ENCODE measurements at places on chromosomes 7 and 10.

DNA sequence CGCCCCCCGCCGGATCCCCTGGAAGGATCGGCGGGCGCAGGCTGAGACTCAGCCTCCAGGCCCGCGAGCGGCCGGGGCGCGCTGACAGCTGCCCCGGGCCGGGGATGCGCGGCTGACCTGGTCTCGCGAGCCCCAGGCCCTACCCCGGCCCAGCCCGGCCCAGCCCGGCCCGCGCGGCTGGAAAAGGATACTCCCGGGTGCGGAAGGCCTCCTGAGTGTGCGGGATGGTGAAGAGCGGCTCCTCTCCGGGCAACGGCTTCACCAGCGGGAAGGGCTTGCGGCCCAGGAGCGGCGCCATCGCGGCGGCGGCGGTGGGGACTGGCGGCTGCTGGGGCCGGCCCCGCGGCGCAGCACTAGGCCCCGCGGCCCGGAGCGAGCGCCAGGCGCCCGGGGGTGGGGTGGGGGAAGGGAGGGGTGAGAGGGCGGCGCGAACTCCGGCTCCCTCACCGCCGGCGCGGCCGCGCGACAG is 423 bp downstream of the BAZ1B start:
- DNase-seq, result peak; percentile 5

- DNase-seq, result no peak
Measured at GRCh38 chr7:77982926-77983550, 184.5 kb downstream of the PHTF2 start.

DNA sequence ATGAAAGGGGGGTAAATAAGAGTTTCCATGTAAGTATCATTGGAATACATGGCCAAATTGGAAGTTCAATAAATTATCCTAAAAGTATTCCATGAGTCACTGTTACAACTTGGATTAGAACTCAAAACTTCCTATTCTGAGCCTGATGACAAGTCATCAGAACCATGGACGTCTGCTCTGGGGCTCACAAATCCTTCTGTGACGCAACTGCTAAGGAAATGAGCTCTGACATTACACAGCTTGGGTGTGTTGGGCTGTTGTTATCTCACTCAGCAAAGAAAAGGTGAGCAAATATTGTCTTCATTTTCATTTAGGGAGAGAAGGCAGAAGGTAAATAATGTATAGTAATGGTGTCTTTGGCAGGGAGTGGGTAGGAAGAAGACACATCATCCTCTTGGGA is 214.8 kb upstream of the ADO start:
- DNase-seq, result no peak

DNA sequence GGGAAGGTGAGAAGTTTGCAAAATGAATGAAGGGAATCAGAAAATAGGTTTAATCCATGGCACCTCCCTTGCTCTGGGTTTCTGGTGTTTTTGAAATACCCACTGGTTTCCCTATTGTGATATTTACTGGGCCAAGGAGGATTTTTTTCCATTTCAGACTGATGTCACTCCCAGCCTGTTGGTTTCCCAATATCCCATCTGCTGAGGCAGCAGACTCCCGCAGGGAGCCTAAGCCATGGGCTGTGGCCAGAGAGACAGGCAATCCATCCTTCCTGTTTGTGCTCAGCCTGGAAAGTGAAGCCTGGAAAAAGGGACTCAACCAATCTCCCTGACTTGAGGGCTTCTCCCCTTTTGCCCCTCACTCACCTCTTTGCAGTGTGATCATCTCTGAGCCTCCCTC is 22.8 kb downstream of the FAM107B start:
- no peak for DNase-seq

DNA sequence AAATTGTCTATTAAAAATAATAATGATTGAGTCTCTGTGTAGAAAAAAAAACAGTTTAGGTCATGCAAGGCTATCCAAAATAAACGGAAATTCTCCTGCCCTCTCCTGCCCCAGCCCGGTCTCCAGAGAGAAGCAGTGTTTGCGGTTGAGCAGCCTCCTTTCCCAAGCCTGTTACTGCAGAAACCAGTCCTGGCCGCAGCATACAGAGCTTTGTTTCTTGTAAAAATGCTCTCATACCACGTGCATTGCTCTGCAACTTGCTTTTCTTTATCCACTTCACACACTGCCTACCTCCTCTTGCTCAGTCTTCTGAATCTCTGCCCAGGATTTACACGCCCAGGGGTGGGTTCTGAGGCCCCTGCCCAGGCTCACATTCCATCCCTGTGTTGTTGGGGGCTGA is 34.4 kb upstream of the CUL1 start:
- no peak for DNase-seq

DNA sequence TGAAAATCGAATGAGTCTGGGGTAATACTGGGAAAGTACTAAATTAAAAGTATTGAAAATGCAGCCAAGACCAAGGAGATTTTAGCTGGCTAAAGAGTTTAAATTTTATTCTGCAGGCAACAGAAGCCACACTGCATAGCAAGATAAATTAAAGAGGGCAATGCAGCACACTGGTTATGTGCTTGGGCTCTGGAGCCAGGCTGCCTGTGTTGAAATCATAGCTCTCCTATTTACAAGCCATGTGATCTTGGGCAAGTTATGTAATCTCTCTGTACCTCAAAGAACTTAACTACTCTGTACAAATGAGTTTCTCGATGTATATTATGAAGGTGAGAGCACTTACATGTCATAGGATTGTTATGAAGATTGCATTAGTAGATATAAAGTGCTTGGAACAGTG is 9.9 kb downstream of the SLC25A13 start:
- DNase-seq, result no peak

GRCh38 chr7:36079446-36080025 is 73.5 kb upstream of the EEPD1 start:
- DNase-seq, result no peak

- DNase-seq, result no peak
Measured at GRCh38 chr10:5640036-5640435, 26.4 kb downstream of the ASB13 start.

DNA sequence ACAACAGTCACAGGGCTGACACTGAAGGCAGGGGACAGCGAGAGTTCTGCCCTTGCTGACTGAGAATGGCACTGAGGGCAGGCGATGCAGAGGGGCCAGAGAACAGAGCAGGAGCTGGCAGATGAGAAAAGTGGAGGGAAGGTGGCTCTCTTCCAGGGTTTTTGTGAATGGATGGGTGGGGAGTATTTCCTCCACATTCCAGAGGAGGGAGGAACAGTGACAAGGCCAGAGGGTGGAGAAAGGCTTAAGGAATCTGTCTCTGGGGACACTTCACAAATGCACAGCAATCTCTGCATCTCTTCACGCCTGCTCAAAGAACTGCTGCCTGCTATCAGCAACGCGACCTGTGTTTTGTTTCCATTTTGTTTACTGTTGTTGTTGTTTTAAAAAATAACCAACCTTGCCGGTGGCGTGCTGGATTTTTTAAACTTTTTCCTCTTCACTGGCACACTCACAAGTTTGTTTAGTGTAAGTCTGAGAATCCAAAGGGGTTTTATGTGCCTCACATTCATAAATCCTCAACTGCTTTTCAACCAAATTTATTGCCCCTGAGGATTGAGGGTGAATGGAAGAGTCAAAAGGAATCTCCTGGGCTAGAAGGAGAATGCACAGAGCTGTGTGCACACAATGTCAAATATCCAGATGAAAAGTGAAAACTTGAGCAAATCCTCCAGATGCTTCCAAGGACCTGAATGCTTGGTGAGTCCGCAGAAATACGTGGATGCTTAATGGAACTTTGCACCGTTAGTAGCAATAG is 129.3 kb downstream of the GLI3 start:
- no peak for DNase-seq

DNA sequence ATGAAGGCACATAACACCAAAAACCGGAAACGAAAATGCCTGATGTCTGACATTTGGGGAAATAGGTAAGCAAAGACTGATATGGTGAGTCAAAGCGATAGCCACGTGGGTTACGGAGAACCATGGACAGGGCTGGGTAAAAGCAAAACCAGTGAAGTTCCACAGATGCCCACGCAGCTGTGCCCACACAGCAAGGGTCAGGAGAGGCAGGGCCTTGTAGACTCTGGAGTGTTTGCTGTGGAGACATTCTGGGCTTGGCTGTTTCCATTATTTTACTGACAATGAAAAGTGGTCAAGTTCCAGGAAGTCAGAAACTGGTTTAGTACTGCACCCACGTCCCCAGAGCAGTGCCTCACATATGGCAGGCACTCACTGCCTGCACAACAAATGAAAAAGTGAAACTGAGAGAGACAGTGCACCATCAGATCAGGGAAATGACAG is 148.7 kb downstream of the ZMYND11 start:
- no peak for DNase-seq

DNA sequence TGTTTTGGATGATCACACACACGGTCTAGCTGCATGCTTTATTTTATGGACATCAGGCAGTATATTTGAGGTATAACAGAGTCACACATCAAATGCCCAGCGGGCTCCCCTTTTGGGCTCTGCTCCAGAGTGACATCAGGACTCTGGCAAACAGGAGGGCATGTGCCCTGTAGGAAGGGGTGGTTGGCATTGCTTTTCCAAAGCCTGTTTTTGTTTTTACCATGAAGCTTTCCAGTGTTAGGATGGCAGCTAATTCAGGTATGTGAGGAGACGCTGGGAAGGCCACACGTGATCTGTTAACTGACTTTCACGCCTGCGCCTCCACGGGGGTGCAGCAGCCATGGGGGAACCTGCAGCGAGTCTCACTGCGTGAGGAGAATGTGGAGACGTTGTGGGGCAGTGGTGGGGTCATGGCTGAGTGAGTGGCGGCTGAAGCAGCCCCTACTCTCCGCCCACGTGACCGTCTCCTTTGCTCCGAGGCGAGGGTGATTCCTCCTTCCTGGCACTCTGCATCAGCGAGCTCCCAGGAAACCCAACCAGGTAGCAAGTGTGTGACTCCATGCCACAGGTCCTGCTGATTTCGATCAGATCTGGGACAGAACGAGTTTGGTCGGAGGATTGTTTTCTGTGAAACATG is 117.7 kb downstream of the ANKRD61 start:
- DNase-seq, result no peak
